ENCODE measurements at places on chromosomes 1 and 21.

GRCh38 chr1:223771469-223771813 is 59.1 kb downstream of the CAPN2 start:
- DNase-seq = no peak

DNA sequence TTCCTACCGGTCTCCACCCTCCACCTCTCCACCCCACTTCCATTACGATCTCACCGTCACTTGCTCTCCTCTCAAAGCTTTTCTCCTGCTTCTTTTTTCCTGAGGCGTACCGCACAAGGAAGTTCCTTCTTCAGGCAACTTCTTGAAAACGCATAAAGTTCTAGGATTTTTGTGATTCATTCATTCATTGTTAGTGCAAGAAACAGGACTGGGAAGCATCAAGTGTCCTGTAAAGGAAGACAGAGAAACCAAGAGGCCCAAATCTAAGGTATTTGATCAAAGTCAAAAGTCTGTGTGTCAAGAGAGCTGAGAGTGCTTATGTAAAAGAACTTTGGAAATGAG is 1.3 kb upstream of the RCC2 start:
- no peak for DNase-seq

GRCh38 chr1:167094690-167095089 is 815 bp downstream of the STYXL2 start:
- no peak for DNase-seq

- DNase-seq = peak; percentile 63
These were observed 66.9 kb downstream of the GNG12 start for GRCh38 chr1:67766141-67766978.

- no peak for DNase-seq
These were observed 52.8 kb upstream of the TBX15 start for GRCh38 chr1:119040906-119041305.

GRCh38 chr1:205038132-205038786 is 4.8 kb upstream of the CNTN2 start:
- DNase-seq = no peak

GRCh38 chr1:117821774-117822482 is 107.5 kb downstream of the GDAP2 start:
- DNase-seq = no peak

DNA sequence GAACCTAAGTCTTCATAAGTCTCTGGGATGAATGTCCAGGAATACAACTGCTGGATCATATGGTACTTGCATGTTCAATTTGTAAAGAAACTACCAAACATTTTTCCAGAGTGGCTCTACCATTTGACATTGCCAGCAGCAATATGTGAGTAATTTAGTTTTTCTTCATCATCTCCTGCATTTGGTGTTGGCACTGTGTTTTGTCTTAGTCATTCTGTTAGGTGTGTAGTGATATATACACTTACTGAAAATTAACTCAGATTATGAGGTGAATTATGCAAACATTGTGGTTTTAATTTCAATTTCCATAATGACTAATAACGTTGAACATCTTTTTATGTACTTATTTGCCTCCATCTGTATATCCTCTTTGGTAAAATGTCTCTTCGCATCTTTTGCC is 138.7 kb downstream of the LRRC40 start:
- DNase-seq = no peak

DNA sequence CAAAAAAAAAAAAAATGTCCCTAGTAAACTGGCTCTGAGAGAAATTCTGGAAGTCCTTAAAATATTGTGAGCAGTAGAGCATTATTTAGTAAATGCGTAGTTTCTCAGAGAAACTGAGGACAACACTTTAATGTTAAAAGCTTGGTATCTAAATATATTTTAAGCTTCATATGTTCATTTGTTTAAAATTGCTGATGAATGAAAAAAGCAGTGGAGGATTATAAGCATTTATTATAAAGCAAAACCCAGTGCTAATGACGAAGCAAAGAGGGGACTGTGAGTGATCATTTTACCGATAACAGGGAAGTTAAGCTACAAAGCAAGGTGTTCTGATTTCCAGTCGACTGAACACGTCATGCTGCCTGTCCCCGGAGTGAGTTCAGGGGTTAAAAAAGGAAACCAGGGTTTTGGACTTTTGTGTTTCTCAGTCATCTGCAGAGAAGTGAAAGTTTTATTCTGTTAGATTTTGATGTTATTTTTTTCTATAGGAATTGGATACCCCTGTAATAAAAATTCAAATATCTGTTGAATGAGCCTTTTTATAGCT is 64.5 kb upstream of the SCCPDH start:
- DNase-seq = no peak

- no peak for DNase-seq
These were observed 135.5 kb downstream of the TGFBR3 start for GRCh38 chr1:91750398-91750996.

DNA sequence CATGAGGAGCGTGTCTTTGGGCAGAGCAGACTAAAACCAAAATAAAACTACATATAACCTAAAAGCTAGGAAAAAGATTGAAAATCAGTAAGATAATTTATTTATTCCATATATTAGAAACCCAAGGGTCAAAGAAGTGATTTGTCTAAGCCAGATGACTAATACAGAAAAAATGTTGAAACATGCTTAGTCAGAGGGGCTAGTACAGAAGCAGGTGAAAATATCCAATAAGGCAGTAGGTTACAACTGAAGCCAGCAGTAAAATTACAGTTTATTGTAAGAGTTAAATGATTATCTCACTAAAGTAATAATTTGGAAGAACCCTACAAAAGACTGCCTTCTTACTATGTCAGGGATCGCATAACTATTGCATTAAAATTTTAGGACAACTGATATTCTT is 1190.9 kb upstream of the PRMT6 start:
- no peak for DNase-seq

- no peak for DNase-seq
These were observed 22.3 kb downstream of the FOXJ3 start for GRCh38 chr1:42312576-42313212.

DNA sequence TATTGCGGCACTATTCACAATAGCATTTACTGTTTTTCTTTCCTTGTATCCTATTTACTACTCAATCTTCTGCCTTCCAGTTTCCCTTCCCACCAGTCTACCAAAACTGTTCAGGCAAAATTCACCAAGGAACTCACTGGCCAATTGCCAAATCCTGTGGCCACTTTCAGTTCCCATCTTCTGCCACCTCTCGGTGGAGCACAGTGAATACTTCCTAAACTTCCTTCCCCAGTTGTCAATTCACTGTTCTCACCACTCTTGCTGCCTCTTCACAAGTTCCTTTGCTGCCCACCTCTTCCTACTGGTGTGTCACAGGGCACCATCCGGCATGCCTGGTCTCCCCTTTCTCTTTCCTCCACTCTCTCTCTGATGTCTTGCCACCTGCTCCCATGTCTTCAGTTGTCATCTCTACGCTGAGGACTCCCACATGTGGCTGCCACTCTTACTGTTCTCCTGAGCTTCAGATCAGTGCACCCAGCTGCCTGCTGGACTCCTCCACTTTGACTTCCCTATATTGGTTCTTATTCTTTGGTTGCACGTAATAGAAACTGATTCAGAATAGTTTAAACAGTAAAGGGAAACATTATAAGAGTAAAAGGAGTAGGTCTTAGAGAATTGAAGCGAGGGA is 114.4 kb downstream of the PIK3R3 start:
- no peak for DNase-seq

DNA sequence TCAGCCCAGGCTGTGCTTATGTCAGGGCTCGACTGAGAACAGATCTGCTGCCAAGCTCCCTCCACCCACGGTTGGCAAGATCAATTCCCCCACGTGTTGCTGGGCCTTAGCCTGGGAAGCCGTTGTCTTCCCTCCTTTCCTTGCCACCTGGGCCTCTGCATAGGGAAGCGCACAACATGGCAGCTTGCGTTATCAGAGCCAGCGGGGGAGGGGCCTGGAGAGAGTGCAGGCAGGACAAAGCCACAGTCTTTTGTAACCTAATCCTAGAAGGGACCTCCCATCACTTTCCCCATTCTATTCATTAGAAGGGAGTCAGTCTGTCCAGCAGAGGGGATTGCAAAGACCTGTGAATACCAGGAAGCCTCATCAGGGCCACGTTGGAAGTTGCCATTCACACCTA is 17.0 kb upstream of the IGSF21 start:
- DNase-seq = no peak

GRCh38 chr1:235834620-235835019 is 32.1 kb downstream of the LYST start:
- DNase-seq = no peak

DNA sequence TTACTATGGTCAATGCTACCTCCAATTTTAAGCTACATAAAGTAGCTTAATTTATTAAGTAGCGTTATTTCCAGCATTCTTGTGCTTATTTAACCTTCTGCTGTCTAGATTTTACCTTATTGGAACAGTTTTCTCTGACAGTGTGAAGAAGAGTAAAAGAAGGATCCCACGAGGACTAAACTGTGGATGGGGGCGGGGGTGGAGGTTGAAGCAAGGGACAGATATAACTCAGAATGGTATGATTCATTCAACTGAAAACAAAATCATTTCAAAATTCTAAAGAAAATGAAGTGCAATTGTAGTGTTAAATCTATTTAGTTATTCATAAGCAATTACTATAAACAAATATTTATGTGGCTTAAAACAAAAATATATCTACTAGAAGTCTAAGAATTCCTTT is 11.5 kb upstream of the VAV3 start:
- DNase-seq = no peak

DNA sequence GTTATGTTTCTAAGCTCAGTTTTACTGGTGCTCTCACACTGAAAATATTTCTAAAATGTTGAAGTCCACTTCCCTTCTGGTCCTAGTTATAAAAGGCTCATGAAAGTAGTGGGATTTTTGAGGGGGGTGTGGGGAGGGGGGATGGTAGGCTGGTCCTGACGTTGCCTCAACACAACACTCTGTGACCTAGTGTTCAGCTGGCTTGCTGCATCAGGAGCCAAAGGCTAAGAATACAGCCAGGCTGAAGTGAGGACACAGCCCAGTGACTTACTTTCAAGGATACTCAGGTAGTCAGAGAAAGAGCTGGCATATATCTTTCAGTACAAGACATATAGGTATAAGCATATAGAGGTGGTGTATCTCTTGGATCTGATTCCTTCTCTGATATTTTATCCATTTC is 151.9 kb upstream of the C8B start:
- no peak for DNase-seq

DNA sequence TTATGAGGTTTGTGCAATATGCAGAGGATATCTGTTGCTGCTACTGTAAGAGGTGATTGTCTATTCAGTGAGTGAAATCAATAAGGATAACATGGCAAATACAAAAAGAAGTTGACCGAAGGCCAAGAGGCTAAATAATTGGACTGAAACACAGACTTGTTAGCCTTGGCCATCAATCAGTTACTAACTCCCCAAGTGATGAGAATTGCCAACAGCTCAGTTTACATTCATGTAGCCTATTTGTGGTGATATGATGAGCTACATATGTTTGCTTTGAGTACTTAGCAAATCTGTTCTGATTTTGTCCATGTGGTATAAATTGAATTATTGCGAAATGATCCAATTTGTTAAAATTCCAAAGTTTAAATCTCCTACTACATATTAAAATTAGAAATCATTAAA is 68.6 kb upstream of the VAV3 start:
- DNase-seq = no peak

DNA sequence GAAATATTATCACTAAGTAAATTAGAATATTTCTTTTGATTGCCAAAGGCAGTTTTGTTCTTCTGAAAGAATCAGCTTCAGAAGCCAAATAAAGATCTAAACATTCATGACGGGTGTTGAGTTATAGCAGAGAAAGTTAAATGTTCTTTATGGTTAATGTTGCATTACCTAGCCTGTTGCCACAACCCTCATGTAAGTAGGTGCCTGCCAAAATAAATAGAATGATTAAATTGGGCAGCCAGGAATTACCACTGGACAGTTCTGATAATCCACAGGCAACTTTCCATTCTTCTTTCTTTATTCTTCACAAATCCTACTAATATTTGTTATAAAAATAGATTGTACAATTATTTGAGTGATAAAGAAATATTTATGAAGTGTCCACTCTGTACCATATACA is 217.9 kb upstream of the NRIP1 start:
- no peak for DNase-seq

- DNase-seq = no peak
These were observed 6.0 kb upstream of the KRTAP8-1 start for GRCh38 chr21:30818837-30819610.

DNA sequence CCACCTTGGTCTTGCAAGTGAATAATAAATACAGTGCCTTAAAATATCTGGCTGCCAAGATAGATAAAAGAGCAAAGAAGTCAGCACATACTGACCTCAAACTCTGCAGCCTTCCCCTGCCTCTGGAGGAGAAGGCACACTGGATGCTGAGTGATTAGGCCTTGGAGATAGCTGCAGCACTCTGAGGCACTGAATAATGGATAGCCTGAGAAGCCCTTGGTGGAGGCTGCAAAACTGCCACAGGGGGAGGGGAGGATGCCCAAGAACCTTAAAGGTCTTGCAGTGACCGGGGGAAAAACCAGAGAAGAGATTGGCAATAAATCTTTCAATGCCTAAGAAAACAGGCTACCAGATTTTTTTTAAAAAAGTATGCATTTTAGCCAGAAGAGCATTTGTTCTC is 167.4 kb upstream of the PRMT6 start:
- DNase-seq = no peak

DNA sequence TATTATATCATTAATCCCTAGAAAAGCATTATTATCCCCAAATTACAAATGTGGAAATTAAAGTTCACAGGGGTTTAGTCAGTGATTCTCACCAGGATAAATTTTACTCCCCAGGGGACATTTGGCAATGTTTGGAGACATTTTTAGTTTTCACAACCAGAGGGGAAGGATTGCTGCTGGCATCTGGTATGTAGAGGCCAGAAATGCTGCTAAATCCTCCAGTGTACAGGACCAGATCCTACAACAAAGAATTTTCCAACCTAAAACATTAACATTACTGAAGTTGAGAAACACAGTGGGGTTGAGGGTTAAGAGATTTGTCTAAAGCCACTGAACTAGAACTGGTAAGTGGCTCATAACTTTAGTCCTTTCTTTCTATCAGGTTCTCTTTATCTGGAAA is 162.0 kb upstream of the SYT6 start:
- no peak for DNase-seq

DNA sequence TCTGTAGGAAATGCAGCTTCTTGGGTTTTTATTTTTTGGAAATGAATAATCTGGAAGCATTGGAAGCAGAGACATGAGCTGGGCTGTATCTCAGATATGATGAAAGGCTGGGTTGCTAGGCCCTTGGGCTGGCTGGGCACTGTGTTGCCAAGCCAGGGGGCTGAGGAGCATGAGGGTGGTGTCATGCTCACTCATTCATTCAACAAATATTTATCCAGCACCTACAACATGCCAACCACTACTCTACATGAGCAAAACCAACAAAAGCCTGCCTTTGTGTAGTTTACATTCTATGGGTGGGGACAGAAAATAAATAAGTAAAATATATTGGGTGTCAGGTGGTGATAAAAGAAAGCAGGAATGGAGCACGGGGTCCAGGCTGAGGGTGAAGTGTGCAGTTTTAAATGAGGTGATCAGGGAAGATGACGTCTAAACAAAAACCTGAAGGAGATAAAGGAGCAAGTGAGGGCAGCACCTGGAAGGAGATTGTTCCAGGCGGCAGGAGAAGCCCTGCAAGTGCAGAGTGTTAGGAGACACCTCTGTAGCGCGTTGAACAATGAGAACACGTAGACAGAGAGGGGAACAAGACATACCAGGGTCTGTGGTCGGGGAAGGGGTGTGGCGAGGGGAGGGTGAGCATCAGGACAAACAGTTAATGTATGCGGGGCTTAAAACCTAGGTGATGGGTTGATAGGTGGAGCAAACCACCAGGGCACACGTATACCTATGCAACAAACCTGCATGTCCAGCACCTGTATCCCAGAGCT is 10.9 kb downstream of the TAGLN2 start:
- DNase-seq = peak; percentile 55

GRCh38 chr1:169568497-169568896 is 17.8 kb downstream of the F5 start:
- DNase-seq = no peak

- DNase-seq = no peak
These were observed 23.6 kb upstream of the DNM3 start for GRCh38 chr1:171817511-171818265.

Measured in aorta (tissue), 5 donors.